Activated CD4-positive, CD25-positive, alpha-beta regulatory T cell (primary cell): ENCODE measurements at places on chromosomes 5 and 9.

DNA sequence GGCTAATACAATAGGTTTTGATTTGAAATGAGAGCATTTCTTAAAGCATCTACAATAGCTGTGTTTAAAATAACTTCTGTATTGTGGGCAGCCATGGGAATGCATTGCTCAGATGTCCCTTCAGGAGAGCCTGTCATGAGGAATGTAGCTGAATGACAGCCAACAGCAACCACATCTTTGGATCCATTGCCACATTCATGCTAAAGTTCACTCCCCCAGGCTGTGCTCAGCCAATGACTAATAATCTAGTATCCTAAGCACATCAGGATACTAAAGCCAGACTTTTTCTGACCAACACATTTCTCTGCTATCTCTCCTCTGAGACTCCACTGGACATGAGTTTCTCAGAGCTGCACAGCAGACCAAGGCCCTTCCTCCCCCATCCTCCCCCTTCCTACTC lies 45.5 kb downstream of the HTR1A start:
- no peak for DNase-seq

DNA sequence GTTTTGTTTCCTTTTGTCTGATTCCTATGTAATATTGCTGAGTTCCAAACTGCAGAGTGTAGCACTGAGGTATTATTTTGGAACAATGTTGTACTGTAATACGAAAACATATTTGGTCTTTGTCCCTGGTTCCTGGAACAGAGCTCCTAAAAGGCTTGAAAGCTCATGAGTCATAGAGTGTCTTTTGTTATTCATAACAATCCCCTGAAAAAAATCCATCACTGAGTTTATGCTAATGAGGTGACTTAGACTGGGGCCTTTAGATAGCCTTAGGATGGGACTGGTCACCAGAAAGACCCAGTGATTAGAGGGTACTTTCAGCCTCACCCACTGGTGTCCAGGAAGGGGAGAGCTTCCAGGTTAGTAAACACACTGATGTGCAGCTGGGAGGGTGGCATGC lies 132.7 kb upstream of the POU5F2 start:
- DNase-seq: no peak

GRCh38 chr5:66848749-66849641 lies 252.8 kb downstream of the MAST4 start:
- no peak for DNase-seq

DNA sequence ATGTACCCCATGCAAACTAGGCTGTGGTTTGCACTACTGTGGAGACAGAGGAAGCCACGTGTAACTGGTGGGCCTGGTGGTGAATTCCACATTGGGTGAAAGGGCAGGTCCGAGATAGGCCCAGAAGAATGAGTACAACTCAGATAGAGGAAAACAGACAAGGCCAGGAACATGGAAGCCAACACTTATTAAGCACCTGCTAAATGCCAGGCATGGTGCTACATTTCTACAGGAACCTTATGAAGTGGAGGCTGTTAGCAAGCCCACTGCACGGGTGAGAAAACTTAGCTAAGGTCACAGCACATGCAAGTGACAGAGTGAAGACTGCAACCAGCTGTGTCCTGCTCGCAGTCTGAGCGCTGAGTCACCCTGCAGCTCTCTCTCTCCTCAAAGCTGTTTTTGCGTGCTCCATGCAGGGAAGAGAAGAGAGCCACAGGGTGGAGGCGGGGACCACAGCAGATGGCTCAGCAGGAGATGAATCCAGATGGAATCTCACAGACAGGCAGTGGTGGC lies 65.5 kb upstream of the SPTLC1 start:
- no peak for DNase-seq

- DNase-seq: no peak
Measured at GRCh38 chr5:27208051-27208450, 169.7 kb upstream of the CDH9 start.

DNA sequence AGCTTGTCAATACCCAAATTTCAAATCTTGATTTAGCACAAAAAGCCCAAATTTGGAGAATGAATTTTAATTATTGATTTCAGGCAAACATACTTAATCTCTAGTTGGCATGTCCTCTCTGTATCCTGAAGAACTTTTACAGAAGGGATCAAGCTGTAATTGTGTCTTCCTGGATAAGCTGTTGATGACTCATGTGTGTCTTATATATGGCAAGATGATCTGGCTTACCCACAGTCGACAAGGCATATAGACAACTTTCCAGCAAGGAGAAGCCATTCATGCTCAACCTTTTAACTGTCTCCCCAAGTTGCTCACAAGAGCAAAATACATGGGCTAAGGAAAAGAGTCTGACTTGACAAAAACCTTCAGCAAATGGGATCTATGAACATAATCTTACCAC lies 112.5 kb upstream of the SLCO6A1 start:
- no peak for DNase-seq

DNA sequence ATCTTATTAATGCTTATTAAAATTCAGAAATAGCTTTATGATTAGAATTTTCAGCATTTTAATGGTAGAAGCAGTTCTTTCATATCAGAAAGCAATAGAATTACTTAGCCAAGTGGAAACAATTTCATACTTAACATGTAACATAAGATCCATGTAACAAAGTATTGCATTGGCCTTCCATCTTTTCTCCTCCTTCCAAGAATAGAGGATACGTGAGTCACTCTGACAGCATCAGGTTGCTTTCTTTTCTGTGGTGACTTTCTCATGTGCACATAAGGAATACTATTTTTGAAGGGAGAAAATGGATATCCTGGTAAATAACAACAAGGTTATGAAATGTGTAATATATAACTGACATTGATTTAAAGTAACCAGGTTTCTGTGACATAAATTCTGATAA lies 272.2 kb downstream of the ANXA1 start:
- no peak for DNase-seq

- DNase-seq: no peak
Measured at GRCh38 chr5:126335886-126336285, 87.3 kb upstream of the GRAMD2B start.

DNA sequence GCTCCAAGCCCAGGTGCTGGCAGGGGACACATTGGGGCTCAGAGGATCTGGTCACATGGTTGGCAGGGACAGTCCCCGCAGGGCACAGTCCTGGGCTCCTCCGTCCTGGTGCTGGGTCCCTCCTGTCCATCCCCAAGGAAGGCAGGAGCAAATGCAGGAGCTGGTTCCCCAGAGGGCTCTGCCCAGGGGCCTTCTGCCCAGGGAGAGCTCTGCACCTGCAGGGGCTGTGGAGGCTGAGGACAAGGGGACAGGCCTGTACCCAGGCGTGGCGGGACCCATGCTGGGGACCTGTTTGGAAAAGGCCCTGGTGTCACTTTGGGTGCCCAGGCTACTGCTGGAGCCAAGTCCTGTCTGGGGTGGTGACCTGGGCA lies 7.2 kb downstream of the SPATA31E1 start:
- DNase-seq: no peak

DNA sequence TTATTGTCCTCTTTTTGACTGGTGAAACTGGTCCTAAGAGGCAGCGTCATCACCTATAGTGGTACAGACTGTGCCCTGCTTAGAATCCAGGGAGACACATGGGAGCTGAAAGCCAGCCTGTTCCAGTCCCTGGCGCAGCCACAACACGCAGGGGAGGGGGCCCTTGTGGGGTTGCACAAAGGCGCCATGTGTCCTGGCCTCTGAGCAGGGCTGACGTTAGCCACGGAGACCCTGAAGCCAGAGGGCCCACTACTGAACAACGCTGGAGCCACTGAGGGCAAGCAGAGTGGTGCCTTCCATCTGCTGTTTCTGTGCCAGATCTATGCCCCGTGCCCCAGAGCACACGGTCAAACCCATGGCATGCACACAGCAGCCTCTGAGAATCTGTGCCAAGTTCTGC lies 147.3 kb downstream of the ACTL7B start:
- no peak for DNase-seq

DNA sequence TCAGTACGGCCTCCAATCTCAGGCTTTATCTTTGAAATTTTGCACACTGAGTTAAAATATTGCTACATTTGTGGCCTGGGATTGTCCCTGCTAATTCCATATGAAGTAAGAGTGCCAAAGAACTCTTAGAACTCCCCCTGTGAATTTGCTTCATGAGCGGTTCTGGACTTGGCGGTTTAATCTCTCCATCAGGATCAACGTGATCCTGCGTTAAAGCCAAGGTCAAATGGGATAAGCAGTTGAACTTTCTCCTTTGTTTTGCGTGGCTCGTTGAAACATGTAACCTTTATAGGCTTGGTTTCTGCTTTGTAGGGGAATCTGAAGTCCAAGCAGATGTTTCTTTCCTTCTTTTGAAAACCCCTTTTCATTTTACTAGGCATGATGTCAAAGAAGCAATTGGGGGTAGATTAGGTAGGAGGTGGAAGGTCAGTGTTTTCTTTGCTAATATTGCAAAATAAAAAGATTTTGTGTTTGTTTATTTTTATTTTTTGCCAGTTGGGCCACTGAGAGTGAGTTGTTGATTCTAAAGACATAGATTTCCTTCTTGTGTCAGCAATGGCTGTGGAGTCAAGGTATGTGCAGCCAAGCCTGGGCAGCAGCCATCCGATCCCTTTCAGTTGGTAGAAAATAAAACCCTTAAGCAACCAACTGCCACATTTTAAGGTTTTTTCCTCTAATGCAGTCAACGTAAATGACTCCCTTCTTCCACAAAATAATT lies 390.8 kb downstream of the NNT start:
- no peak for DNase-seq

DNA sequence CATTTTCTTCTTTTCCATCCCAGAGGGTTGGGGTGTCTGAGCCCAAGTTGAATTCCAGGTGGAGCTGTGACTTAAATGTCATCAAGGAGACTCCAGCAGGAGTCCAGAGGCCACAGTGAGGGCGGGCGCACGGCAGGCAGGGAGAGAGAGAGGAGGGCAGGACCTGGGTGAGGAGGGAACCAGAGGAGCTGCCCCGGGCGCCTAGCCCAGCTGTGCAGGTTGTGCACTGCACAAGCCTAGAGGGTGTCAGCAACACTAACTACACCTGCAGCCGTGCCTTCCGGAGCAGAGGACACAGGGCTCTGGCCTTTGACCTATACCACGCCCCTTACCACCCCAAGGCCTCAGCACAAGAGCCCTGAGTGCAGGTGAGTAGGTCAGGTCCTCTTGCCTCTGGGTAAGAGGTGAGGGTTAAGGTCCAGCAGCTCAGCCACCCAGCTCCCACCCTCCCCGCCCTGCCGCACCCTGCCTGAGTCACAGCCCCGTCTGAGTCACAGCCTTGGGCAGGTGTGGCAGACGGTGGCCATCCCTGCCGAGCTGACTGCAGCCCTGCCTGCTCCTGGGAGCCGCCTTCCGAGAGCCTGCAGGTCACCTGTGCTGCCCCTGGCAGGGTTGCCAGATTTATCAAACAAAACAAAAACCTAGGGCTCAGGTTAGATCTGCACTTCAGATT lies 6.4 kb upstream of the AGPAT2 start:
- DNase-seq: no peak

- no peak for DNase-seq
Measured at GRCh38 chr5:69305512-69305911, 27.1 kb downstream of the CCDC125 start.

- DNase-seq: no peak
Measured at GRCh38 chr5:35365758-35366157, 135.5 kb upstream of the PRLR start.

- no peak for DNase-seq
Measured at GRCh38 chr5:178110-178509, 13.2 kb upstream of the LRRC14B start.

DNA sequence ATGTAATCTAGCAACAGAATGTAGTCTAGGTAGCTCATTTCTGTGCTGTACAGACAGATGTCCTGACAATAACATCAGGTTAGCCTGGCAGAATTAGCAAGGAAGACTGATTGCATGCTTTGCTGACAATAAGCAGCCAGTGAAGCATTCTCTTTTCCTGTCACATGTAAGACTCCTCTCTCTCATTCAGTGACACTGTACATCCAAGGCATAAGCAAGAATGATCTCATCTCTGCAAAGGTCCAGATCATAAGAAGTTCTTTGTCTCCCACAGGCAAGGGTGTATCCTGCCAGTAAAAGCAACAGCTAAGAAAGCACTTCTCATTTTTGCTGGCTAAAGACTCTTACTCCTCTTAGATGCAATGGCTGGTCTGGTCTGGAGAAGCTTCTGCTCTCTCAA lies 861.8 kb downstream of the TAF11L14 start:
- no peak for DNase-seq

GRCh38 chr5:115875447-115875846 lies 33.7 kb downstream of the AP3S1 start:
- no peak for DNase-seq
